ENCODE measurements at places on chromosomes 4 and X.

GRCh38 chr4:105215609-105216313 lies 69.1 kb downstream of the TET2 start:
- no peak for DNase-seq

DNA sequence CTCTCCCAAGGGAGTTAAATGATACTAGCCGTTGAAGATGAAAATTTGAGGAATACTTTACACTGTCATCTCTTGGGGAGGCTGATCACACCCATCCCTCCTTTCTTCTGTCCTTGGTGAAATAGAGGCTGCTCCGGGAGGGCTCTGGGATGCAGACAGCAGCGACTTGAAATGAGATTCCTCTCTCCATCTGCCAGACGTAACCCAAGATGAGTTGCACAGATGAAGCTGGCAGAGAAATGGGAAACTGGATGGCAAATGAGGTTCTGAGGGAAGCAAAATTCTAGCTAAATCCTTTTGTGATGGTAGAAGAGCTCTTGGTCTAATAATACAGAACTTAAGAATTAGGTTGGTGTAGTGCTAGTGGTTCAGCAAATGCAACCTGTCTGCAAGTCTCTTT lies 201.4 kb downstream of the AASDH start:
- DNase-seq: no peak

DNA sequence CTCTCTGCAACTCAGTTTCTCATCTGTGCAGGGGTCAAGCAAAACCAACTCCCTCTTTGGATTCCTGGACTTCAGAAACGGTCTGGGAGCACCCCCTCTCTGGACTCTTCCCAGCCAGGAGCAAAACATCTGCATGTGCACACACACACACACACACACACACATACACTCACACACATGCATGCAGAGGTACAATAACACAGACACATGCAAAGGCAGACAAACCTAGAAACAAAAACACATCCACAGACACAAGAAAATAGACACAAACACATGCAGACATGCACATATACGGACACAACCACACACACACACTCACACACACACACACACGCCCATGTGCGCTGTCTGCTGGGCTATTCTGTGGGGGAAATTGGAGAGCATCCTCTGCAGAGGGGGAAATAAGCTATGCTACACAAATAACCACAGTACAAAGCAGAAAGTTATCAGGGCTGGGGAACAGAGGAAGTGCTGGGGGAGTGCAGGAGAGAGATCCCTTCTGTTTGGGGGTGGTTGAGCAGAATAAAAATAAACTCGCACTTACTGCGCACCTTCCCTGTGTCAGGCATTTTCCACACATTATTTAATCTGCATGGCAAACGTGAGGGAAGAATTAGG lies 19.9 kb downstream of the IQSEC2 start:
- no peak for DNase-seq

GRCh38 chr4:186827534-186827897 lies 103.9 kb upstream of the FAT1 start:
- no peak for DNase-seq

DNA sequence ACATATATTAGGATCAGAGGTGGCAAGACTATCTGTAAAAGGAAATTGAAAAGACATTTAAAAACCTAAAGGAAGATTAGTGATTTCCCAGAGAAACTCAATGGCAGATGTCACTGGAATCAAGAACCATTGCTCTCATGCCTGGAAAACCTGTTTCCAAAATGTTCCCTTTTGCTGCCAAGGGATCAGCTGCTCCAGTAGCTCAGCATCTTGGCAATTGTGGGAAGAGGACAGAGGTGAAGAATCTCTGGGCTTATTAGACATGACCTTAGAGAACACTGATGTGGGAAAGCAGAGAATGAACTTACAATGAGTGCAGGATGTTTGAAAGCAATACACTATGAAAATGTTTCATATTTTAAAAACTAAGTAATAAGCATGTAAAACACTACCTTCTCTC lies 98.3 kb downstream of the SHROOM3 start:
- no peak for DNase-seq

GRCh38 chrX:71228063-71228642 lies 5.1 kb downstream of the GJB1 start:
- no peak for DNase-seq

DNA sequence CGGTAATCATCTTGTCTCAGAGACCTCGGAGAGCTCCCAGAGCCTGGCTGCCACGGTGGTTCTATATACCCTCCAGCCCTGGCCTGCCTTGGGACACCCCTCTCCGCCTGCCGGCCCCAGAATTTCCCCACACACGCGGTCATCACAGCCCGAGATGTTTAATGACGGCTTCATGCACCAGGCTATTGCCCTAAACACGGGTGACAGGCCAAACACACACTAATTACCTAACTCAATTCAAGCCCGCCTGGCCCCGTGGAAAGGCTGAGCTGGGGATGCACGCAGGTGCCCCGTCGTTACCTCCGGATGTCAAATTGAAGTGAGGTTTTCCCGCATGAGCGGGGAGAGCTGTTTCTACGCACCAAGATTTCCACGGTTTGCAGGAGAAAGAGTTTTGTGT lies 72.9 kb upstream of the PPP2R3B start:
- no peak for DNase-seq

- DNase-seq: no peak
Measured at GRCh38 chr4:20271950-20272349, 20.2 kb downstream of the SLIT2 start.

- no peak for DNase-seq
Measured at GRCh38 chr4:27412613-27413012, 552.0 kb downstream of the STIM2 start.

- DNase-seq: no peak
Measured at GRCh38 chr4:112185334-112185733, 40.1 kb downstream of the FAM241A start.

DNA sequence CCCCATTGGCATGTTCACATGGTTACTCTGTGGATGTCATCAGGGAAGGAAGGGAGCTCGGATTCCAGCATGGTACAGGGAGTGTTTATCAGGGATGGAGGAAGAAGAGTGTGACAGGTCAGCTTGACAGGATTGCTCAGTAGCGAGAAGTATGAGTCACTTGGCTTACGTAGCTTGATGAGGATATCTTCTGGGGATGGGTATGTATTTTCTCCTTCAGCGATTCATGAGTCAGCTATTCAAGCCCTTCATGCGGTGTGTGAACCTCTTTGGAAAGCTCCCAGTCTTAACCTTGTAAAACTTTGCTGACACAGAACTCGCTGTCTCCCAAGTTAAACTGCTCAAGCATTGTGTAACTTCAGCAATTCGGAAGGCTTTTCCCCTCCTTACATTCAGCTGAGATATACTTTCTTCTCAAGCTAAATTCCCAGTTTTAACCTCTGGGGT lies 275.4 kb downstream of the ARHGAP10 start:
- DNase-seq: no peak

GRCh38 chr4:182289809-182290208 lies 46.6 kb downstream of the TENM3 start:
- no peak for DNase-seq

- DNase-seq: no peak
Measured at GRCh38 chr4:124097447-124097846, 615.1 kb downstream of the ANKRD50 start.

GRCh38 chrX:57587062-57587461 lies 4.7 kb upstream of the ZXDB start:
- DNase-seq: no peak

DNA sequence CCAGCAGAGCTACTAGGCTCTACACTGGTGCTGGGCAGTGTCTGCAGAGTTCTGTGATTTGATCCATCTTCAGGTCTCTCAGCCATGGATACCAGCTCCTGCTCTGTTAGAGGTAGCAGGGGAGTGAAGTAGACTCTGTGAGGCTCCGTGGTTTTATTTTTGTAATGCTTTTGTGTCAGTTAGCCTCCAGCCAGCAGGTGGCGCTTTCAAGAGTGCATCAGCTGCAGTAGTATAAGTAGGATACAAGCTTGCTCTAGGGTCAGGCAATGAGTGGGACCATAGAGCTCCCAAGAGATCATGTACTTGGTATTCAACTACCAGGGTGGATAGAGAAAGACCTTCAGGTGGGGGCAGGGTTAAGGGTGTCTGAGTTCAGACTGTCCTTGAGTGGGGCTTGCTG lies 362.5 kb upstream of the TRAM1L1 start:
- no peak for DNase-seq

DNA sequence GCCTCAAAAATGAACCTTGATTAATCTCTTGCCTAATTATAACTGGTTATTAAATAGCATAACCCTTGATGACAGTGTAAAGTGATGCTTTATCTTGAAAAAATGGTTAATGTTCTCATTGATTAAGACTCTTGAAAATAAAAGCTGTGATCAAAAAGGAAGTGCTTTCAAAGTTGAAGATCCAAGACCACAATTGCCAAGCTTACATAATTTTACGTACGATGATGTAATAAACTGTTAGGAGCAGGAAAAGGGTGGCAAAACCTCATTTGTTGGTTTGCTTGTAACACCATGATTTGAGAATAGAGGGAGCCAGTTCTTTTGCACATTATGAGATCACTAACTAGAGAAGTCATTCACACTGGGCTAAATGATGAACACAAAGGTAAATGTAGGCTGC lies 322.2 kb downstream of the ADGRL3 start:
- no peak for DNase-seq

DNA sequence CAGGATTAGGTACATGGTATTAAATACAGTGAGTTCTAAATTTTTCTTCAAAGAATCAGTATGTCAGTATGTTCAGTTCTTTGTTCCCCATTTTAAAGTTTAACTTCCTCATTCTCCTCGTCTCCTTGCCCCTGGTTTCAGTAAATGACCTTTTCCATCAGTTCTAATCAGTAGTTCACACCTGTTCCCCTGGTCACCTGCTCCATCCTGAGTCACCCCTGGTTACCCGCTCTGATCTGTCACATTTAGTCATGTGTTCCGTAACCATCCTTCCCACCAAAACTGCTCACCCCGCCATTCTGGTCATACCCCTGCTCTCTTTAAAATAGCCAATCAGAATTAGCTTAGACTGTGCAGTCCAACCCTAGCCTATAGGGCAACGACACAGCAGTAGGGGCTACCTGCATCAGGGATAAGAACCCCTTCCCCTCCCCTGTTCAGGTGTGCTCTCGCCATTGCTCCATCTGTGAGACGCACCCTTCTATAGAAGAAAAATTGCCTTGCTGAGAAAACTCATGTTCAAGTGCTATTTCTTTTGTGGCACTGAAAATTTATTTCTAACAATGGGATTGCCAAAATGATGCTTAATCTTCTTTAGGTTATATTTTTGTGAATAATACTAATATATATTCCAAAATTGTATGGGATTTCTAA lies 181.3 kb downstream of the OR13H1 start:
- DNase-seq: no peak

DNA sequence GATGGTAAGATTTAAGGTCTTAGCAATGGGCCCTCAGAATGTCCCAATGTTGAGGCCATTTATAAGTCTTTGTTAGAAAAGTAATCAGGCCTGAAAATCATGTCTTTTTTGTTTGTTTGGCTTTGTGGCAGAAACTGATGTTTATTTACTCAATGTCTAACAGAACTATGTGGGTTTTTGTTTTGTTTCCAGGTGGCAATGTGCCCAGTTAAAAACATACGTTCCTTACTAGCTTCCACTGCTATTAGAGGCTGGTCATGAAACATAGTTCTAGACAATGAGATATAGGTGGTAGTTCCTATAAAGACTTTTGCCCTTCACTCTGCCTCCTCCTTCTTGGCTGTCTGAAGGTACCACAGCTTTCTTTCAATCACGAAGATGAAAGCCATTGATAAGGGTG lies 108.8 kb downstream of the C4orf51 start:
- DNase-seq: no peak

GRCh38 chr4:19346636-19347035 lies 905.1 kb upstream of the SLIT2 start:
- DNase-seq: no peak

DNA sequence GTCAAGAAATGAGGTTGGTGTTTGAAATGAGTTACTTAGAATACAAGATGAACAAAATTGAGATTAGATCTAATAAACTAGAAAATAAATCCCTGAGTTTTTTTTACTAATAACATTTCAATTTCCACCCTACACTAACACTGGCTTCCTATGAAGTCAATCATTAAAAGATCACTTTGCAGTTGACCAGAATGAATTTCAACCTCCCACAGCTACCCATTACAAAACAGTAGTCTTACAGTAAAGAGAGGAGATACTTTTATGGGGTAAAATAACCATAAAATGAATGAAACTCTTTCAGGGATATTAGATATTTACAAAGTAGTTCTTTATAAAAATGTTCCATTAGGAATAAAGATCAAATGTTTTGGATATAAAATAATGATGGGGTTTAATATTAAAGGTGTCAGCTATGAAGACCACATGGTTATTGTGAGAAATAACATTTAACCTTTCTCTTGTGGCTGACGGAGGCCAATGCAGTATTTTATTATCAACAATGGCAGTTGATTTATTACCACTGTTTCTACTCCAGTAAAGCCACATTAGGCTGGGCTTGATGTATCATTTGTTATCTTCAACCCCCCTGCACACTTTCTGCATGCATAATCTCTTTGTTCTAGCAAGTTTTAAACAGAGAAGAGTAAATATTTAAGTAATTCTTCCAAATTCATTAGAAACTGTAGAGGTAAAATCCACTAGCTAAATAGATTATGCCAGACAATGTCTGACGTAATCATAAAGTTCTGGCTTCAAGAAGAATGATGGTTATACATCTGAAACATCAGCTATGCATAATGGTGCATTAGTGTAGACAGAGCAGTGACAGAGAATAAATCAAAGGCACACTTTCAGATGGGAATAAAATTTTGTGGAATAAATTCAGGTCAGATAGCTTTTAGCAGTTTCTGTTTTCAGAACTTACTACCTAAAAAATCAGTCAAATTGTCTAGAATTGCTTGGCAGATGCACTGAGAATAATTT lies 516.6 kb downstream of the PCDH18 start:
- no peak for DNase-seq

- no peak for DNase-seq
Measured at GRCh38 chr4:20832826-20833225, 132.6 kb downstream of the PACRGL start.

- no peak for DNase-seq
Measured at GRCh38 chrX:120741452-120741851, 111.6 kb upstream of the C1GALT1C1 start.

DNA sequence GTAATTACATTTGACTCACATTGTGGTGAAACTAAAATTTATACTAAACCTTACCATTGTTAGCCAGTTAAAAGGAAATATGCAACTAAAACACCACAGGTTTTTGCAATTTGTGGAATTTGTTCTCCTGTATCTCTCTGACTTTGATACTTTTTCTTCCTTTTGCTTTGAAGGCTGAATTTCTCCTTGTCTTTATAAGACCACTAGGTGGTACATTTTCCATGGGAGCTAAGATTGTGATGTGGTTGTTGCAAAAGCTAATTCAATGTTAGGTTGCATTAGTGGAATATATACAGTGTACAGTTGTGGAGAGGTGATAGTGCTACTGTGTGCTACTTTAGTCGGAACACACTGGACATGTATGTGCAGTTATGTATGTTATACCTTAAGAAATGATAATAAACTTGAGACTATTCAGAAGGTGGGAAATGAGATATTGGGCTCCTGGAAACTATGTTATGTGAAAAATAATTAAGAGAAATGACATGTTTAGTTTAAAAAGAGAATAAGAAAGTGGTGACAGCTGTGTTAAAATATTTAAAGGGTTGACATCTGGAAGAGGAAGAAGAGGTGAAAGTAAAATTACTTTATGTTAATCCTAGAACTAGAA lies 70.3 kb downstream of the ARL9 start:
- DNase-seq: no peak
